ENCODE measurements at places on chromosomes 16 and 17. TPM values are rescaled to one million over a fixed set of nuclear protein-coding genes. Genes with fewer than 3 reads are reported as not detected.

Gene FOXC2
- 2.6 TPM for total RNA-seq

Gene OR2C1
- not detected for total RNA-seq

Gene TEKT1
- not detected for total RNA-seq

Gene KRTAP4-2
- total RNA-seq: not detected
